ENCODE measurements at places on chromosomes 4 and X. TPM values are rescaled to one million over a fixed set of nuclear protein-coding genes. Genes with fewer than 3 reads are reported as not detected.

- H3K4me1 ChIP-seq: peaks cover 9% of the 10 kb centered on the region
- H3K36me3 ChIP-seq: peaks cover 31% of the 10 kb centered on the region
- no peak overlapping the region for H3K27ac ChIP-seq
- H3K27me3 ChIP-seq: no peaks in the 10 kb centered on the region
- DNase-seq: no peak
Observed at GRCh38 chrX:63718010-63718694, 66.9 kb downstream of the ARHGEF9 start.

PDE6B gene
- polyA plus RNA-seq: 25.4 TPM

DNA sequence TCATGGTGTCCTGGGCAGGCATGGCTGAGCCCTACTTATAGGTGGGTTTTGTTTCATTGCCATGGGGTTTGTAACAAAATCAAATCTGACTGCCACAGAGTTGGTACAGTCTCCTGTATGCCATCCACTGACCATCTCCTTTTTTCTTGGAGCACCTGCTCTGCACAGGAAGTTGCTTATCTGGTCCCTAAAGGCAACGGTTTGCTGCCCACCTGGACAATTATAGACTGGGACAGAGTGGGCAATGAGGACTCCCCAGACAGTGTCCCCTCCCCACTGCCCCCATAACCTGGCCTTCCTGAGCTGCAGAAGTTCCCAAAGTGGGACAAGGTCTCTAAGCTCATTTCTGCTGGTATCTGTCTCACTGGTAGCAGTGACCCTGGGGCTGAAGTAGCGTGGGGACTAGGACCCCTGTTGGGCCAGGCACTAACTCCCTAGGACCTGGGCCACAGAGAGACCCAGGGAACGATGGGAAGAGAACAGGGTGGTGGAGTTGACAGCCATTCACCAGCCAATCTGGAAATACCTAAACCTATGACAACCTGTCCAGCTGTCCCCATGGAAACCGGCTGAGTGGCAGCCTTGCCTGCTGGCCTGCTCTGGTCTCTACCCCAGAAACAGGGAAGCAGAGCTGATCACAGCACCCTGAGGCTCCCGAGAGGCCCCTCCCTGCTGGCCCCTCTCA is 64.7 kb downstream of the WFS1 start:
- peaks cover 22% of the 10 kb centered on the region for H3K4me1 ChIP-seq
- no peak for DNase-seq
- peaks cover 57% of the 10 kb centered on the region for H3K27me3 ChIP-seq
- no peak overlapping the region for H3K4me3 ChIP-seq

- H3K27ac ChIP-seq: no peak overlapping the region
- no peak overlapping the region for H3K4me3 ChIP-seq
- no peak for DNase-seq
- H3K36me3 ChIP-seq: no peaks in the 10 kb centered on the region
- H3K4me1 ChIP-seq: no peaks in the 10 kb centered on the region
Observed at GRCh38 chr4:188971125-188971524, 831.9 kb downstream of the TRIML1 start.

CXCL6 gene
- polyA plus RNA-seq: not detected

GRCh38 chrX:9183481-9183880 is 149.6 kb upstream of the FAM9B start:
- H3K4me1 ChIP-seq: no peaks in the 10 kb centered on the region
- DNase-seq: no peak
- no peaks in the 10 kb centered on the region for H3K36me3 ChIP-seq
- H3K27ac ChIP-seq: no peak overlapping the region
- H3K27me3 ChIP-seq: peaks cover 4% of the 10 kb centered on the region
- no peak overlapping the region for H3K4me3 ChIP-seq

GRCh38 chr4:124191329-124191728 is 521.2 kb downstream of the ANKRD50 start:
- H3K27ac ChIP-seq: no peak overlapping the region
- no peak for DNase-seq
- H3K4me3 ChIP-seq: no peak overlapping the region
- peaks cover 10% of the 10 kb centered on the region for H3K36me3 ChIP-seq

GRCh38 chrX:39705290-39705689 is 392.5 kb downstream of the BCOR start:
- H3K36me3 ChIP-seq: peaks cover 4% of the 10 kb centered on the region
- H3K4me3 ChIP-seq: no peak overlapping the region
- H3K4me1 ChIP-seq: no peaks in the 10 kb centered on the region

DNA sequence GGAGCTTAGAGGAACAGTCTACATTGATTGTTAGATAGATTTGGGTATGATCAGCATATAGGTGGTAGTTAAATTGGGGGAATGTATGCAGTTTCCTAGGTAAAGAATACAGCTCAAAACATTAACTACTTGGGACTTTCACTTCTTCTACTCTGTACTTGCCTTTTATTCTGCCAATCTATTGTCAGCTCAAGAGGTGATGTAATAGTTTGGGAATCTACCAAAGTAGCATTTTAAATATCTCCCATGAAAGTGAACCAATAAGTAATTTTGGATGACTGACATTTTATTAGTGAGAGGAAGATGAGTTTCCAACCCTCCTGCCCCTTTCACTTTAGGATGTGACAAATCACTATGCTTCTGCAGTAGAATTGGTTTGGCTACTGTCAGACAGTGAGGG is 43.4 kb downstream of the NUDT6 start:
- peaks cover 5% of the 10 kb centered on the region for H3K36me3 ChIP-seq
- H3K27ac ChIP-seq: no peak overlapping the region
- H3K4me3 ChIP-seq: no peak overlapping the region
- DNase-seq: no peak
- peaks cover 16% of the 10 kb centered on the region for H3K27me3 ChIP-seq

DNA sequence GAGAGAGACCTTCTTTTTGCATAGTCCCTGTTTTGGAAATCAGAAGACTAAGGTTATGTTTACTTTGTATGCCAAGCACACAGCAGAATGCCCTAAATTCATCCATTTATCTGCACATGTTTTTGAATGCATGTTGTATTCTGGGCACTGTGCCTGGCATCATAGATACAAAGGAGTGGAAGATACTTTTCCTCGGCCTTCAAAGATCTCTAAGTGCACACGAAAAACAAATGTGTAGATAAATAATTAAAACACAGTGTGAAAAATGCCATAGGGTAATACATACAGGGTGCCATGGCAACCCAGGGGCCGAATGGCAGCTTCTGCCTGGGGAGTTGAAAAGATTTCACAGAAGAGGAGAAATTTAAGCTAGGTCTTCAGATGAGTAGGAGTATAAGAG is 390.6 kb upstream of the ATOH1 start:
- H3K36me3 ChIP-seq: no peaks in the 10 kb centered on the region
- no peak overlapping the region for H3K4me3 ChIP-seq
- H3K27me3 ChIP-seq: no peaks in the 10 kb centered on the region
- no peak for DNase-seq
- H3K4me1 ChIP-seq: no peaks in the 10 kb centered on the region
- no peak overlapping the region for H3K27ac ChIP-seq

GRCh38 chr4:134666640-134667039 is 465.1 kb upstream of the PABPC4L start:
- H3K27me3 ChIP-seq: no peaks in the 10 kb centered on the region
- no peak for DNase-seq
- no peak overlapping the region for H3K27ac ChIP-seq
- H3K36me3 ChIP-seq: no peaks in the 10 kb centered on the region
- no peak overlapping the region for H3K4me3 ChIP-seq

DNA sequence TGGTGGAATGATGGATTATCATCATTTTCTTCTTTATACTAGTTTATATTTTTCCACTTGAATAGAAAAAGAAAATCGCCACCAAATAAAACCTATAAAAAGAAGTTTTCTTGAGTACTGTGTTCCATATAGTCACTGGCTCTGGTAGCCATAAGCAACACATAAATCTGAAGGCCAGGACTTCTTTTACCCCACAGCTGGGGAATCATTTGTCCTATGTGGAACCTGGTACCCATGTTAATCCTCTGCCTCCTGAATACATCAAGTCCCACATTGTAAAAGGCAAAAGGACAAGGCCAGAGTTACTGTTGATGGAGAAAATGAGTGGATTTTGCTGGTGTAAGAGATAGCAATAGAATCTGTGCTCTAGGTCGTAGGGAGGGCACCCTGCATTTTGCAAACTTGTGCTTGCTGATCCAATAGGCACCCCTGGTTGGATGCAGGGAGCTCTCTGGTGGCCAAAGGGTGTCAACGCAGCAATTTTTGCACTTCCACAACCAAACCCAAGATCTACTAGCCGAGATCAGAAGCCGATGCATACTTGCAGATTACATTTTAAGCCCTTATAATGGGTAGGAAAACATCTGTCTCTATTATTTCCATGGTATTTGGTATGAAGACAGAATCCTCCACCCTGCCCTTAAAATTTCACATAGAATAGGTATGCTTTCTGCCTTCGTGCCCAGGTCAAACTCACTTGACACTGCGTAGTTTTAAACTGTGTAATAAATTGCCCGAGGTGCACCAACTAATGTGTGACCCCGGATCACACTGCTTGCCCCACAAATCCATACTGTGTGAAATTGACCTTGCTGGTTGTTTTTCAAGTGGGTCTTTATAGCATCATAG is 146.2 kb upstream of the SCML1 start:
- no peak for DNase-seq
- no peak overlapping the region for H3K4me3 ChIP-seq
- no peaks in the 10 kb centered on the region for H3K36me3 ChIP-seq
- no peaks in the 10 kb centered on the region for H3K27me3 ChIP-seq
- no peak overlapping the region for H3K27ac ChIP-seq

DNA sequence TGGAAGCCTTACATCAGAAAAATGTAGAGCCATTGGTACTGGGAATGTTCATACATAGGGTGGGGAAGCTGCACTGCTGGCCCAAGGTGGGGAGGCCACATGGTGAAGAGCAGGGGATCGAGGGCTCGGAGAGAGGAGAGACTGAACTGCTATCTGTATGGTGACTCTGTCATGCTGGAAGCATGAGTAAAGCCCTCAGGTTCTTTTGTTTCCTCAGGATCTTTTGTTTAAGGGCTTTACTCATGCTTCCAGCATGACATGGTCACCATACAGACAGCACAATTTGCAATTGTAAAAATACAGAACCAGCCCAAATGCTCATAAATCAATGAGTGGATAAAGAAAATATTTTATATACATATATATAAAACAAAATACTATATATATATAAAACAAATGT is 78.4 kb downstream of the KLF8 start:
- DNase-seq: no peak
- H3K27ac ChIP-seq: no peak overlapping the region
- H3K4me3 ChIP-seq: no peak overlapping the region
- H3K36me3 ChIP-seq: peaks cover 2% of the 10 kb centered on the region
- H3K4me1 ChIP-seq: no peaks in the 10 kb centered on the region
- no peaks in the 10 kb centered on the region for H3K27me3 ChIP-seq

WAS gene
- polyA plus RNA-seq: 19.7 TPM

ITIH6 gene
- not detected for polyA plus RNA-seq

DNA sequence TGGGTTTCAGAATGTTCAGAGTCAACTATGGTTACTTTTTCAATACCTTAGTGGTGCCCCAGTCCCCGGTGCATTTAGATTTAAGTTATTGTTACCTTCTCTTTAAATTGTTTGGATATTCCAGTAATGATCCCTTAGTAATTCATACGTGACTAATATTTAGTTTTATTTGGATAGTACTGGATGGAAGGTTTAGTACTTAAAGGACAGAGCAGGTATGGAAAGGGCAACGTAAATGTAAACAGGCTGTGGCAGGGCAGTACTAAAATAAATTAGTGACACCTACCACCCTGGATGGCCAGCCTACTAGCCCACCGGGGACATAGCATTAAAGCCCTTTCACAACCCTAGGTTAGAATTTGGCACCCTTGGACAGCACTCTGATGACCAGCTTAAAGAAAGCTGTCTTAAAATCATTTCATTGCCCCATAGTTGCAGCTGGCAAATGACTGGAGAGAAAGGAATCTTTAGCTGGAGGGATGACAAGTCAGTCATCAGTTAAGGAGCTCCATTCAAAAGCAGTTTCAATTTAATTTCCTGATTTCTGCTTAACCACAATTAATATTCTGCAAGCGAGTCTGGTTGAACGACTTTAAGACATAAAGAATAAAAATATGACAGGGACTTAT is 16.4 kb downstream of the PLP1 start:
- no peak for DNase-seq
- no peak overlapping the region for H3K4me3 ChIP-seq
- H3K27ac ChIP-seq: no peak overlapping the region
- H3K27me3 ChIP-seq: peaks cover 2% of the 10 kb centered on the region
- no peaks in the 10 kb centered on the region for H3K4me1 ChIP-seq

DNA sequence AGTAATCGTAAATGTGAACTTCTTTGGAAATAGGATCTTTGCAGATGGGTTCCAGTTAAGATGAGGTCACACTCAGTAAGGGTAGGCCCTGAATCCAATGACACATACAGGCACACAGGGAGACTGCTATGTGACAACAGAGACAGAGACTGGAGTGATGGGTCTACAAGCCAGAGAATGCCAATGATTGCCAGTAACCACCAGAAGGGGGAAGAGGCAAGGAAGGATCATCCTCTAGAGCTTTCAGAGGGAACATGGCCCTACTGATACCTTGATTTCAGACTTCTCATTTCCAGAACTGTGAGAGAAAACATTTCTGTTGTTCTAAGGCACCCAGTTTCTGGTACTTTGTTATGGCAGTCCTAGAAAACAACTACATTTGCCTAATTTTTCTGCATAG is 73.1 kb upstream of the CCDC160 start:
- H3K27me3 ChIP-seq: no peaks in the 10 kb centered on the region
- H3K27ac ChIP-seq: no peak overlapping the region
- H3K4me3 ChIP-seq: no peak overlapping the region
- H3K36me3 ChIP-seq: no peaks in the 10 kb centered on the region
- no peak for DNase-seq

DNA sequence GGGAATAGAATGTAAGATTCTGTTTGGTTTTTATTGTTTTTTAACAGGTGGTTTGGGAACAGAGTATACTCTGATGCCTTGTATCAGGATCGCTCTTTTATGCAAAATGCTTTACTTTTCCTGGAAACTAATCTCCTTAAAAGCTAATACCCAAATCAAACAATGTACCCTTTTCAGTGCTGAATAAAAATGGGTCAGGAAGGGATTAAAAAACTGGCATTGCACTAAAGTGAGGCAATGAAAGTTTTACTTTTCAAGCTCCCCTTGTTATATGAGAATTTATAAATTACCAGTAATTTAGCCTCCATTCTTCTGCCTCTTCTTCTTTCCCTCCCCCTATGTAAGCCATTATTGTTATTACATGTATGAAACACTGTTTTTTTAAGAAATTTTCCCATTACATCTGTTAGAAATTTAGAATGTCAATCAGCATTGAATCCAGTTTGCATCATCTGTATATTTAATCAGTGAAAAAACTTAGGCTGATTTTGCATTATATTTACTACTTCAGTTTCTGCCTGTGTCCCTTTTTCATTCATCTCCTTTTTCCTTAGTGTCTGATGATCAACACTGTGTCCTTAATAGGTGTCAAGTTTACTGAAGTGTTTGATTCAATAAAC is 89.7 kb upstream of the NPNT start:
- H3K4me3 ChIP-seq: no peak overlapping the region
- H3K27ac ChIP-seq: no peak overlapping the region
- peaks cover 11% of the 10 kb centered on the region for H3K36me3 ChIP-seq
- H3K4me1 ChIP-seq: no peaks in the 10 kb centered on the region

DNA sequence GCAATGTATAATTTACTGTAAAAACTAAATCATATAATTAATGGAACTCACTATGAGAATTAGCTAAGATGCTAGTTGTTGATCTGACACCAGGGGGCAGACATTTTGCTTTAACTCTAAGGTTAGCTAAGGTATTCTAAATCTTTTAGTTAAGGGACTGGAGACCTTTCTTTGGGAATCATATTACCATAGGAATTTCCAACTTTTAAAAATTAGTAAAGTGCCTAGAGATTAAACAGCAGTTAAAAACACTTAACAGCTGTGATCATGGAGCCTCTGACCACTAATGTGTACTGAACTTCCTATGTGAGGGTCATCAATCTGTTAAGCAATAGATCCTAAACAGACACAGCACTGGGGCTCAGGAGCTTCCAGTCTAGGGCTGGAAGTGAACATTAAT is 226.6 kb downstream of the NSUN7 start:
- no peak for DNase-seq
- no peaks in the 10 kb centered on the region for H3K36me3 ChIP-seq
- no peaks in the 10 kb centered on the region for H3K4me1 ChIP-seq
- no peak overlapping the region for H3K27ac ChIP-seq
